NCI-H69 (cell line): ENCODE measurements at places on chromosomes 13 and 19.

DNA sequence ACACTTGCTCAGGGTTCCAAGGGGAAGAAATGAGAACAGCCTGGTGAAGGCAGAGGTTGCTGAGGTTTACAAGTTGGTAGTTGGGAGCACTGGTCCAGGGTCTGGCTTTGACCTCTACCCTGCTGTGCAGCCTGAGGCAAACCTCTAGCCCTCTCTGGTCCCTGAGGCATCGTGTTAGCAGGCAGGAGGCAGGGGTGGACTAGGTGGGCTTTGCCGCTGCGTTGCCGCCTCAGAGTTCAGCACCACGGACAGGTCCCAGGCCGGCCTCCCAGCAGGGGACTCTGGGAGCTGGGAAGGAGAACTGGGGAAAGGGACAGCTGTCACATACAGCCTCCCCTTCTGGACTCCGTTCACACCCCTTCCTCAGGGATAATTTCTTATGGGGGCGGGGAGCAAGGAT lies 3.1 kb downstream of the NCAN start:
- DNase-seq = no peak

- DNase-seq = no peak
These were observed 64.6 kb upstream of the C1QTNF9 start for GRCh38 chr13:24244802-24245201.

GRCh38 chr19:16834747-16835146 lies 5.5 kb downstream of the SIN3B start:
- DNase-seq = no peak

GRCh38 chr19:50658441-50659317 lies 9.4 kb downstream of the C19orf81 start:
- DNase-seq = peak; percentile 80

GRCh38 chr13:25806264-25806974 lies 245.4 kb downstream of the SHISA2 start:
- no peak for DNase-seq

GRCh38 chr13:48574041-48574796 lies 41.3 kb upstream of the RCBTB2 start:
- DNase-seq = no peak
